H54 (cell line): ENCODE measurements at places on chromosomes 16 and 17.

DNA sequence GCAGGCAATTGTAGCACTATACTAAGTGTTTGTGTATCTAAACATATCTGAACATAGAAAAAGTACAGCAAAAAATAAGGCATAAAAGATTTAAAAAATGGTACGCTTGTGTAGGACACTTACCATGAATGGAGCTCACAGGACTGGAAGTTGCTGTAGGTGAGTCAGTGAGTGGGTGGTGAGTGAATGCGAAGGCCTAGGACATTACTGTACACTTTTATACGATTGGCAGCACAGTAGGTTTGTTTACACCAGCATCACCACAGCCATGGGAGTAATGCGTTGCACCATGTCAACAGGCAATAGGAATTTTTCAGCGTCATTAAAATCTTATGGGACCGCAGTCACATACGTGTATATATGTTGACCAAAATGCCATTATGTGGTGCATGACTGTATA lies 45.6 kb downstream of the DNAH9 start:
- DNase-seq: no peak

GRCh38 chr17:74417178-74418045 lies 14.5 kb upstream of the GPRC5C start:
- DNase-seq: peak; percentile 88

GRCh38 chr16:1134776-1135458 lies 18.0 kb upstream of the CACNA1H start:
- DNase-seq: no peak

DNA sequence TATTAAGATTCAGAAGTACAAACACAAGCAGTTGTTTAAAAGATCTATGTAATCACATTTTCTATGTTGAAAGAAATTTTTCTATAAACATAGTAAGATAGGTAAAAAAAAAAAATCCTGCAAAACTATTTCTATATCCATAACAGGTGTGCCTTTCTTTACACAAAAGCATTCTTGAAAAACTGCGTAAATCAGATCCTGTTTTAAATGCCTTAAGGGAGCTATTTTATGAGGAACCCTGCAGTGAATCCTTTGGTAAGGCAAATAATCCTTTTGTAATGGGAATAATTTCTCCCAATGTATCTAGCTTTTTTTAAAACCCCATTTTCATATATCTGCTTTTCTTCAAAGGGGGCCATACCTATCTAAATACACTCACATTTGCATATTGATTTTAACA lies 157.3 kb downstream of the AATF start:
- no peak for DNase-seq

- no peak for DNase-seq
These were observed 74.1 kb downstream of the SNX11 start for GRCh38 chr17:48181653-48182052.
